ENCODE measurements at places on chromosomes 3 and 15. TPM values are rescaled to one million over a fixed set of nuclear protein-coding genes. Genes with fewer than 3 reads are reported as not detected.

Gene SPESP1
- total RNA-seq, result 5.9 TPM

Gene RTP1
- not detected for total RNA-seq

Gene CNTN6
- total RNA-seq, result not detected

Gene TRIM59
- total RNA-seq, result 0.57 TPM

Gene KNG1
- not detected for total RNA-seq

Gene DAZL
- not detected for total RNA-seq

Gene CYP1A2
- not detected for total RNA-seq

Gene KIAA1143
- 21.5 TPM for total RNA-seq

Data from subcutaneous adipose tissue (tissue), 4 donors.